Activated CD4-positive, alpha-beta T cell treated with anti-CD3 and anti-CD28 coated beads, Interleukin-2, amount 10 ng/mL, durations not matched to agents 7 days and 5 days (primary cell): ENCODE measurements at places on chromosomes 7 and 10. TPM values are rescaled to one million over a fixed set of nuclear protein-coding genes. Genes with fewer than 3 reads are reported as not detected.

DNA sequence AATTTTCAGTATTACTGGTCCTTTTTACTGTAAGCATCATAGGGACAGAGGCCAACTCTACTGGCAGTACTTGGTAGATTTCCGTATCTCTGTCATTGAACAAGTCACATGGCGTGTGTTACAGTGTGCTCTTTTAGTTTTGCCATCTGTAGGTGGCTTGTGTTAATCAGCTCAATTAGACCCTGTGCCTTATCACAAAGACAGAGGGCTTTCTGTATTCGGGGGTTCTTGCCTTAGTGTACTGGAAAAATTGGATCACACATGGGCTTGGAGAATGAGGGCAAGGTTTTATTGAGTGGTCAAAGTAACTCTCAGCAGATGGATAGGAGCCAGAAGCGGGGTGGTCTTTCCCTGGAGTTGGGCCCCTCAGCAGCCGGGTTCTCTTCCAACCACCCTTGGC lies 21.3 kb upstream of the LRGUK start:
- DNase-seq = no peak

- DNase-seq = no peak
Measured at GRCh38 chr7:55591282-55591931, 19.1 kb upstream of the VOPP1 start.

DNA sequence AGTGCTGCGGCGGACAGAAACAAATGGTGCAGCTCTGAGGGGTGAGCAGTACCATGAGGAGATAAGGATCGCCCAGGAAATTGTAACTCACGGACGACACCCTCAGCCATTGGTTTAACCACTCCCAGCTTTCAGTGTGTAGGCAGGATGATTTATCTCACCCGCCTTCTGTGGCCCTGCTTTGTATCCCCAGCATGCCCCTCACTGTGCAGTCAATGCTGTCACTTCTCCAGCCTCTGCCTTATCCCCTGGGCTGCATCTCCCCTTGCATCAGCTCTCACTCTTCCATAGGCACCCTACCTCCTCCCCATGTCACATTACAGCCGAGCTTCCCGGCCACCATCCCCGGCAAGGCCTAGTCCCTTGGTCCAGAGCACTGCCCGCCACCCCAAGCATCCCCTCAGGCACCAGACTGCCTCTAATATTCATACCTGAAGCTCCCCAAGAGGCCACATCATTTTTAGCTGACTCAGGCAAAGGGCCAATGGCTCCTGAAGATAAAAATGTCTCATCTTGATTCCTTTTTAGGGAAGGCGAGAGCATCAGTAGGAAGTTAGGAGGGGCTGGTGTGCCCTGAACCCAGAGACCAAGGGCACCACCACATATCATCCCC lies 77.1 kb downstream of the CARD11 start:
- DNase-seq = no peak

- DNase-seq = peak; percentile 85
Measured at GRCh38 chr7:26151953-26152781, at the start of gene NFE2L3. TSS of gene NFE2L3 (plus strand) at chr7:26152198. CDS start at chr7:26152499, 301 bp downstream.

GRCh38 chr7:46153583-46153950 lies 232.5 kb upstream of the IGFBP3 start:
- no peak for DNase-seq

DNA sequence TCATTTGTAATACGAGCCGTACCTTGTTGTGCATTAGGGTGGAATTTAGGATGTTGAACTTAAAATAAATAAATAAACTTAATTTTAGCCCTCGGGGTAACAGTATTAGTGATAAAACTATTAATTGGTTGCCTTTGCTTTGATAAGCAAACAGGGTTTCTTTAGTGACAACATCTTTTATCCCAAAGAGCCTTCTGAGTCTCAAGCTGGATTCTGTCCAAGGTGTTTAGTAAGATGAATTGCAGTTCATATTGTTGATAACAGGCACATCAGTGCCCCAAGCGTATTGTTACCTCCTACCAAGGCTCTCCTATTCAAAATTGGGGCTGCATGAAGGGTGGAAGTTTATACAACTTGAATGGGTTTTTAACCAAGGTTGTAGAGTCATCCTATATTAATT lies 144.4 kb upstream of the CELF2 start:
- DNase-seq = no peak

- DNase-seq = no peak
Measured at GRCh38 chr7:6487184-6487545, 39.4 kb upstream of the DAGLB start.

DNA sequence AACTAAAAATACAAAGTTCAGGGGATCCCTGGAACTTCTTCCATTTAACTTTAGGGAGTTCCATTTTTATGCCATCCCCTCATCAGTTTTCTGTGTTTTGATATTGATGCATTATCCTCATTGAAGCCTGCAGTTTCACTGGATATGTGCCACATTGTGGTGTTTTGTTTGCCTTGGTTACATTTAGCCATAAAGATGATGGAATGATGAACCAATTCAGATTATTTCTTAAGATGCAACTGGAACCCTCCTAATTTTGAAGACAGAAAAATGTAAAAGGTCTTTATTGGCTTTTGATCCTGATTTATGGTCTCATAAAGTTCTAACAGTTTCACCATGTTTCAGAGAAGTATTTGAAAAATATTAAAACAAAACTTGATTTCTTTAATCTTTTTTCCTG lies 314.2 kb upstream of the KLF6 start:
- no peak for DNase-seq

- DNase-seq = no peak
Measured at GRCh38 chr10:70158113-70158512, 11.6 kb upstream of the TYSND1 start.

DNA sequence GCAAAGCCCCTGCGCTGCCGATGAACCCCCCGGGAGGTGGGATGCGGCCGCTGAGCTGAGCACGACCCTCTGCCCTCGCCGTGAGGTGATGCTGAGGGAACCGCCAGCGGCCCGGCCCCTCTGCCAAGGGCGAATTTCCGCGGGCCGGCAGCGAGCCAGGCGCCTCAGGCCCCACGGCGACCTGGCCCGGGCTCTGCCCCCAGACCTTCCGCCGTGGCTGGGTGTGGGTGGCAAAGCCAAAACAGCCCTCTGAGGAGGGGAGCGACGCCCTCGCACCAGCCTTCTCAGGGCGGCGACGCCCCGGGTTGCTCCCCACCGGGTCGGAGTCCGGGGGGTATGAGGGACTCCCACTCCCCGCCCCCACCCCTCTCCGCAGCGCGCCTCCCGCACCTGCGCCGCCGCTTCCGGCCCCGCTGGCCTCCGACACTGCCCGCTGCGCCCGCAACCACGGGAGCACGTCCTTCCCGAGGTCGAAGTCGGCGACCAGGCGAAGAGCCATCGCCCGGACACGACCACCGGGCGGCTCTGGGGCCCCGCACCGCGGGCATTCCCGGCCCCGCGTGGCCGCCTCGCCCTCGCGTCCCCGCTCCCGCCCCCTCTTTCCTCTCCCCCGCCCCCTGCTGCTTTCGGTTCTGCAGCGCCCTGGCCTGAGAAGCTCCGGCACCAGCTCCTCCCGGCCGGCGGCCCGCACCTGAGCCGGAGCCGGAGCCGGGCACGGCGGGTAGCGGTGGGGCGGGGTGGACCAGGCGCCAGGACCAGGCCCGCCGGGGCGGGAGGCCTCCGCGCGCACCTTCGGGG lies at the start of gene GSAP:
GSAP (minus strand) TSS at position 527 of the 798 bp plus-strand sequence; CDS start at position 499, 28 bp downstream.
- peak; percentile 55 for DNase-seq

DNA sequence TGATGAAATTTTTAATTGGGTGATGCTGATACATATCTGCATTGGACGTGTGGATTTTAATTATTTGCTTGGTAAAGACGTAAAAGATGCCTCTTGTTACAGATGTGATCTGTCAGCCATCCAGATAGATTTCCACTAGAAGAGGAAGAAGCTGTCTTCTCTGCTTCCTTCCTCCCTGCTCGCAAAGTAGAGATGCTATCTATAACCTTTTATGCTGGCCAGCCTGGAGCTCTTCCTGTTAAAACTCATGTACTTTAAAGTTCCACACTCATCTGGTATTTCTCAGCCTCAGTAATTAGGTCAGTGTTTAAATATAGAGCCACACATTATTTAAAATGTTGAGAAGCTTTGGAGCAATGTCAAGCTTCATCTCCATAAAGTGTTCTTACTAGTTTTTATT lies 51.2 kb upstream of the TMEM229A start:
- no peak for DNase-seq

DNA sequence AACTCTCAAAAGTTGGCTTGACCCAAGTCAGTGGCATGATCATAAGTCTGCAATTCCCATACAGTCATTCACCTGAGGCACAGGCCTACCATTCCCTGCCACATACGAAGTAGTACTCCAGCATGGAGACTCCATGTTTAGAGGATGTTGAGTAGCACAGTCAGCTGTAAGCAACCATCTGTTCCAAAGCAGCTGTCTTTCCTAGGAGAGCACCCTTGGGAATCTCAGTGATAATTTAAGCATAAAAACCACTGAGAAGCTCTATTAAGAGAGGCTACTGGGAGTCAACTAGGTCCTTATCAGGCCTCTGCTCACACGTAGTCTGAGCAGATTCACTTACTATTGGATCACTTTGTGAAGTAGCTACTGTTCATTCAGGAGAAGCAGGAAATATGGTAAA lies 61.6 kb upstream of the UNC5B start:
- no peak for DNase-seq

- no peak for DNase-seq
Measured at GRCh38 chr10:6195376-6195775, 7.4 kb upstream of the PFKFB3 start.

DNA sequence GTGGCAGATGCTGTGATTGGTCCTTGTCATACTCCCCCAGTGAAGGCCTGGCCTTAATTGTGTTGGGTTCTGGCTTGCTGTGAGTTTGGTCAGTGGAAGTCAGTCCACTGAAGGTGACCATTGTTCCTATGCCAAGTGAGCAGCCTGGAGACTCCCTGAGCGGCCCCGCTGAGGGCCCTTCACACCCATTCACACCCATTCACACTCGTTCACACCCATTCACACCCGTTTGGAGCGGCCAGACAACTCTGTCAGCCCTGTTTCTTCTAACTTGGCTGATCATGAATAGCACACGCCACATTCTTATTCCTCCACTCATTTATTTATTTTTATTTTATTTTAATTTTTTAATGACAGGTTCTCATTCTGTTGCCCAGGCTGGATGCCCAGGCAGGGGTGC lies 61.5 kb downstream of the C10orf120 start:
- DNase-seq = no peak

- no peak for DNase-seq
Measured at GRCh38 chr7:35336444-35336843, 82.5 kb upstream of the TBX20 start.

GRCh38 chr10:128817636-128818035 lies 649.4 kb upstream of the MGMT start:
- no peak for DNase-seq

DNA sequence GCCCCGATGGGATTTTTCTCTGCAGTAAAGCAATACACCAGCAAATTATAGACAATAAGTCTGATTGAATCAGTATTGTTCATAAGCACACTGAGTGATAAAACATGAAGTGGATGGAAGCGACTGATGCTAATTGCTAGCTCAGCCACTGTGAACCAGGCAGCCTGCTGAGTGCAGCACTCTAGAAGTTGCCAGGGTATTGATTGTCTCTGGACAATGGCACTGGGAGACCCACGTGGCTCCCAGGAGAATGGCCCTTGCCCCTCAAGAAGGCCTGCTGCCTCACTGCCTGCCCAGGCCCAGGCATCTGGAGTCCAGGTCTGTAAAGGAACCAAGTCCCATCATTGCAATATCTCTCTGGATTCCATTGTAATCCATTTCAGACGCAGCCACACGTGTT lies 80.4 kb upstream of the TCERG1L start:
- DNase-seq = no peak

SGMS1 gene
- 19.3 TPM for total RNA-seq

CYP3A4 gene
- total RNA-seq = not detected

EXOC6 gene
- 11.8 TPM for total RNA-seq

NUDT5 gene
- 97.9 TPM for total RNA-seq

IQUB gene
- not detected for total RNA-seq

MYO3A gene
- not detected for total RNA-seq

AKR1B15 gene
- total RNA-seq = not detected

C10orf67 gene
- total RNA-seq = 0.15 TPM

CCDC172 gene
- total RNA-seq = not detected

EEPD1 gene
- 11.9 TPM for total RNA-seq

CTAGE8 gene
- total RNA-seq = 0.97 TPM

VENTX gene
- not detected for total RNA-seq

CPXM2 gene
- total RNA-seq = not detected

CTTNBP2 gene
- total RNA-seq = not detected

PON1 gene
- not detected for total RNA-seq

LIPN gene
- total RNA-seq = not detected

NEUROG3 gene
- total RNA-seq = not detected
